Stimulated activated CD4-positive, alpha-beta T cell treated with anti-CD3 and anti-CD28 coated beads, Interleukin-4, amount 100 ng/mL, for 4 hours (primary cell): ENCODE measurements at places on chromosomes 16 and 17.

DNA sequence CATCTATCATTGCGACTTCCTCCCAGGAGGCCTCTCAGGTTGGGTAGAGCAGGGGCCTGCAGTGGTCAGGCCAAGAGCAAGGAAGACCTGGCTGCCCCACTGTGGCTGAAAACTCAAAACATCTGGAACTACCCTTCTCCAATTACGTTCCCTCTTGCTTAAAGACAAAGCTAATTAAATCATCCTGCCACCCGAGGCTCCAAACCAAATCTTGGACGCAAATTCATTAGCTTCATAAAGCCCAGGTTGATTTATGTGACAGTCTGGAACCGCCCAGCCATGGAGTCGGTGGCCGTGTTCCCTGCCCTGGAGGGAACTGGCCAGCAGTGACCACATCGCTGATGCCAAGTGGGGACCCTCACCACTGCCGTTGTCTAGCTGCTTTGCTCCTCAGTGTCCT is 21.4 kb downstream of the GRIN2C start:
- DNase-seq: no peak

DNA sequence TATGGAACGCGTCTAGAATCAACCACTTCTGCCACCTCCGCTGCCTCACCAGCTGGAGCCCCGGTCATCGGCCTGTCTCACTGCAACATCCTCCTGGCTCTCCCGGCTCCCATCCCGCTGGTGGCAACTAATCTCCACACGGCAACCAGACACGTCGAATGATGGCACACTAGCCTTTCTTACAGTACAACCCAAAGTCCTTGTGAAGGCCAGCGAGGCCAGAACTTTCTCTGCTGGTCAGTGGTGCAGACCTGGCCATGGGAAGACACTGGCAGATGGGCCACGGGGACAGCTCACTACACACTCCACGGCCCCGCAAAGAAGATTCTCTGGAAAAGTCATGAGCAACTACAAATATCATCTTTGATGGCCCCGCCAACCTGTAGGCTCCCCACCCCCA is 117.6 kb downstream of the RMI2 start:
- DNase-seq: no peak

DNA sequence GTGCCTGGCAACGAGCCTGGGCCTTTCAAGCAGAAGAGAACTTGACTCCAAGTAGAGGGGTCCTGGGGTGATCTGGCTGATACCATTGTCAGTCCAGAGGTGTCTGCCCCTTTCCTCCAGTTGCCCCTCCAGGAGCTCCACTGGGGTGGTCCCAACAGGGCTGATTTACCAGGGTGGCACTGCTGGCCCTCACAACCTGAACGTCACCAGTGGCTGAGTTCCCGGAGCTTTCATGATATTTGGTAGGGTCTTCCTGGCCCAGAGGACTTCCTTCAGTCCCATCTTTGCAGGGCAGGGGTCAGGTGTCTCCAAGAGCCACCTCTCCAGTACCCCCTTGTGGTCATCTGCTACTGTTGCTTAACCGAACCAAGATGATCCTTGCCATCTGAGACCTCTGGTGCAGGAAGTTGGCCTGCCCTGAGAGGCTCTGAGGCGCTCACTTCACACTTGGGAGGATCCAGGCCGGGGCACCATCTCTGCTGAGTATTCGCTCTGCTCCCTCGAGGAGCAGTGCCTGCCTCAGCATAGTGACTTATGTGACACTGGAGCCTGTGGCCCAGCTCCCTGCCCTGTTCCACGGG is 3.5 kb downstream of the LIMD2 start:
- peak; percentile 27 for DNase-seq

DNA sequence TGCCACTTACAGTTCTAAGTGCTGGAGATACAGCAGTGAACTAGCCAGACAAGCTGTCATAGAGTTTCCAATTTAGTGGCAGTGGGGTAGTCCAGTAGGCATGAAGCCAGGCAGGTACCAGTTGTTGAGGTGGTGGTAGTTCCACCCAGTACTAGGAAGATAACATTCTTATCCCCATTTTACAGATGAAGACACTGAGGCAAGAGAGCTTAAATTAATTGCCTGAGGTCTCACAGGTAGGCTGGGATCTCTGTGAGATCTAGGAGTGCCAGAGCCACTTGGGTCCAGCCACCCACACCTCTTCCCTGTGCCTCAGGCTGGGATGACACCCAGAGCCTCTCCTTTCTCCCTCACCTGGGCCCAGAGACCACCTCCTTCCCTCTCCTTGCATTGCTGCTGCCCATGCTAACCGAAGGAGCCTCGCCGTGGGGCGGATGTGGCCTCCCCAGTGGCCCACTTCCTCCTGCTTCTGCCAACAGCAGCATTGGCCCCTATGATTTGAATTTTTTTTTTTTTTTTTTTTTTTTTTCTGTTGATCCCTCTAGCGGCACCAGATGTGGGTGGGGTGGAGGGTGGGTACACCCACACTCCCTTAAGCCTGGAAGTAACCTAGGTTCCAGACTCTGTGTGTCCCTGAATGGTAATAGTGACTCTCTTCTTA is 114.0 kb downstream of the PRKCB start:
- DNase-seq: peak; percentile 52

GRCh38 chr17:7811251-7811650 is 22.8 kb upstream of the KDM6B start:
- no peak for DNase-seq

- DNase-seq: no peak
Observed at GRCh38 chr17:10421211-10421610, 539 bp downstream of the MYH8 start.

DNA sequence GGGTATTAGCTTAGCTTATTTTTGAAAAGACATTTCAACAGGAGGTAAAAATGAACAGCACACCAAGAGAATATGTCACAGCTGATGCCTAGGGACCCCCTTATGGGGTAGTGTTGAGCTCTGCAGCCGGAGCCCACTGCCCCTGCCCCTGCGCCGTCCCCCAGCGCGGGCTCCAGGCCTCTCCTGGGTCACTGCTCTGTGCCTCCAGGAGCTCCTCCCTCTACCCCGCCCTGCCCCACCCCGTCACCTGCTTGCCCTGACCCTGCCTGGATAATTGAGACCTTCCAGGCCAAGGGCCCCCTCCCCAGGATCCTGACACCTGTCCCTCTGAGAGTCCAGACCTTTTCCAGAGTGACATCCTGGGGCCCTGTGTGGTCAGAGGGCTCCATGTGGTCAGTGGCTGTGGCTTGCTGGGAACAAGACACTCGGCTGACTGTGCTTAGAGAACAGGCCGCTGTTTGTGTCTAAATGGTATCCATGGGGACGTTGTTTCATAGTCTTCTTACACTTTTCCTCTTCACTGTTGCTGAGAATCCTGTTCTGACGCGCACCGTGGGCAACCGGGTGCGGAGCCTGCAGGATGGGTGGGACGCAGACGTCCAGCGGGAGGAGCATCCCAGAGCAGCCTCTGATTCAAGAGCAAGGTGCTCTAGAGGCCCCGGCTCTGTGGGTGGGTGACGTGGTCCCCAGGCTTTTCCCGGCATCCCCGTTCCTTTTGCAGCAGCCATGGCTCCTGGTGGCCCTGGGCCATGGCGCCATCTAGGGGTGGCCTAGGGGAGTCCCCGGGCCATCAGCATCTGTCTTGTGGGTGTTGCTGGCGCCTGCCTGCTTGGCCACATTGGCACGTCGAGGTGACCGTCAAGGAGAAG is 20.0 kb upstream of the WFIKKN1 start:
- DNase-seq: peak; percentile 63

GRCh38 chr16:11139326-11140097 is 116.5 kb downstream of the SOCS1 start:
- DNase-seq: no peak

DNA sequence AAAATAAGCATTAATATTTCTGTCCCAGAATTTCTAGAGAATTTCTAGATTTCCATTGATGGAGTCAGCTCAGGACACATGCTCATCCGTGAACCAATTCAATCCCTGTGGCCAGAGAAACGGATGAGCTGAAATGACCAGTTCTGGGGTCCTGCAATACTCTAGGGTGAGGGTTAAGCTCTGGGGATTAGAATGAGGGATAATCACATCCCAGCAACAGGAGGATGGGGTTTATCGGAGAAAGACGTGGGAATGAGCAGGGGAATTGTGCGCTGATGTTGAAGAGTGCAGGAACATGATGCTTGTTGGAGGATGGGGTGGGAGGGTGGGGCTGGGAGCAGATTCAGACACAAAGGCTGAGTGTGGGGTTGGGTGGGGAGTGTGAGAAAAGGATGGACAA is 64.1 kb downstream of the SLC5A11 start:
- no peak for DNase-seq

GRCh38 chr16:15739950-15740349 is 89.9 kb downstream of the NDE1 start:
- DNase-seq: no peak

DNA sequence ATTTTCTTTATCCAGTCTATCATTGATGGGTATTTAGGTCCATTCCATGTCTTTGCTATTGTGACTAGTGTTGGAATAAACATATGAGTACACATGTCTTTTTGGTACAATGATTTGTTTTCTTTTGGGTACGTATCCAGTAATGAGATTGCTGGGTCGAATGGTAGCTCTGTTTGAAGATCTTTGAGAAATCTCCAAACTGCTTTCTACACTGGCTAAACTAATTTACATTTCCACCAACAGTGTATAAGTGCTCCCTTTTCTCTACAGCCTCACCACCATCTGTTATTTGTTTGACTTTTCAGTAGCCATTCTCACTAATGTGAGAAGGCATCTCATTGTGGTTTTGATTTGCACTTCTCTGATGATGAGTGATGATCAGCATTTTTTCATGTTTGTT is 103.7 kb downstream of the GOSR1 start:
- DNase-seq: no peak

DNA sequence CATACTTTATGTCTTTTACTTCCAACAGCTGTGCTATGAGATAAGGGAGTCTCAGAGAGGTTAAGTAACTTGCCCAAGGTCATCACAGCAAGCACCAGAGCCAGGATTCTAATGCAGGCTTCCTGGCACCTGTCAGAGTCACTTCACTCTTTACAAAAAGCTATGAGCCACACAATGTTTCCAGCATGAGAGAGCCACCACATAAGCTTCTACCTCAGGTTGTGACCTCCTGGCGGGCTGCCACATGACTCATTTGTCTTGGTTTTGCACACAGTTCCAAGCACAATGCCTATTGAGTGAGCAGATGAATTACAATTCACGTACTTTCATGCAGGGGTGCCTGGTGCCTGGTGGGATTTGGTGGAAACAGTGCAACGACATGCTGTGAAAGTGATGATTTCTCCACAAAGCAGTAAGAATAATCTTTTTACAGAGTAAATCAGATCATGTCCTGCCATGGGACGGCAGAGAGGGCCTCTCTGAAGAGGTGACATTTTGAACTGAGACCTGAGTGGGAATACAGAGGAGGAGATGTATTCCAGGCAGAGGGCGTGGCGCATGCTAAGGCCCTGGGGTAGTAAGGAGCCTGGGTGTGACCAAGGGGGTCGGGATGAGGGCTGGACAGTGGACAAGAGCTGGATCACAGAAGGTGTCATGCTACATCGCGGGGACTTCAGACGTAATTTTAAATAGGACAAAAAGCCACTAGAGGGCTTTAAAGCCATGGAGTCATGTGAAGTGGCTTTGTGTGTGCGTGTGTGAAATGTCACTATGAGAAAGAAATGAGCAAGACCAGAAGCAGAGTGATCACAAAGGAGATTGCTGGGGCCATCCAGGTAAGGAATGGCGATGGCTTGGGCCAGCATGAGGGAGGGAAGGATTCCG is 53.4 kb downstream of the CACNG3 start:
- DNase-seq: no peak

DNA sequence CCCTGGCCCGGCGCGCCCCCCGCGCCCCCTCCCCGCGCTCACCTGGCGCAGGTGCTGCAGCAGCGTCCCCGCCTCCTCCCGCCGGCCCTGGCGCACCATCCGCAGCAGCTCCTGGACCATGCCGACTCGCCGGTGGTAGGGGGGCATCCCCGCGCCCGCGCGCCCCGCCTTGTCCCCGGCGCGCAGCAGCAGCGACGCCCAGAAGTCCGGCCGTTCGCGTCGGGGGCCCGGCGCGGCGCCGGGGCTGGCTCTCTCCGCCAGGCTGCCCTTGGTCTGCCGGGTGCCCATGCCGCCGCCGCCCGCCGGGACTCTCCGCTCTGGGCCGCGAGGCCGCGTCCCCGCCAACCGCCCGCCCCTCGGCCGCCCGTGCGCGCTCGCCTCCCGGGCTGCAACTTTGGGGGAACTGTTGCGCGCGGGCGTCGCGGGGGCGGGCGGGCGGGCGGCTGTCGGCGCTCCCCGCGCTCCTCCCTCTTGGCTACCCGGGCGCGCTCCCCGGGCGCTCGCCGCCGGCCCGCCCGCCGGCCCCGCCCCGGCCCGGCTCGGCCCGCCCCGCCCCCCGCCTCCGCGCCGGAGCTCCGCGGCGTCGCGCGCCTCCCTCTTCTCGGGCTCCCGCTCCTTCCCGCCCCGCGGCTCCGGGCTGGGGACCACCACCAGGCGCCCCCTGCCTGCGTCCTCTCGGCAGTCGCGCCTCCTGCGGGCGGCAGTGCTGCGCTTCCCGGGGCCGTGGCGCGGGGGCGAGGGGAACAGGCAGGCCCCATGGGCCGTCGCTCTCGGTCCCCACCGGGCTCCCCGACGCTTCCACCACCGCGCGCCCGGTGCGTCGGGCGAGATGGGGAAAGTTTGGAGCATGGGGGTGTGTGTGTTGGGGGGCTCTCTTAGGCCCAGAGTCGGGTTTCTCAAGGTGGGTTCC is at the start of gene LRRC75A:
TSS of gene LRRC75A (minus strand) at position 491 of the 910 bp plus-strand sequence. CDS start at position 288, 203 bp downstream.
- DNase-seq: peak; percentile 61

GRCh38 chr16:27232901-27233625 is 29.7 kb downstream of the KDM8 start:
- no peak for DNase-seq

DNA sequence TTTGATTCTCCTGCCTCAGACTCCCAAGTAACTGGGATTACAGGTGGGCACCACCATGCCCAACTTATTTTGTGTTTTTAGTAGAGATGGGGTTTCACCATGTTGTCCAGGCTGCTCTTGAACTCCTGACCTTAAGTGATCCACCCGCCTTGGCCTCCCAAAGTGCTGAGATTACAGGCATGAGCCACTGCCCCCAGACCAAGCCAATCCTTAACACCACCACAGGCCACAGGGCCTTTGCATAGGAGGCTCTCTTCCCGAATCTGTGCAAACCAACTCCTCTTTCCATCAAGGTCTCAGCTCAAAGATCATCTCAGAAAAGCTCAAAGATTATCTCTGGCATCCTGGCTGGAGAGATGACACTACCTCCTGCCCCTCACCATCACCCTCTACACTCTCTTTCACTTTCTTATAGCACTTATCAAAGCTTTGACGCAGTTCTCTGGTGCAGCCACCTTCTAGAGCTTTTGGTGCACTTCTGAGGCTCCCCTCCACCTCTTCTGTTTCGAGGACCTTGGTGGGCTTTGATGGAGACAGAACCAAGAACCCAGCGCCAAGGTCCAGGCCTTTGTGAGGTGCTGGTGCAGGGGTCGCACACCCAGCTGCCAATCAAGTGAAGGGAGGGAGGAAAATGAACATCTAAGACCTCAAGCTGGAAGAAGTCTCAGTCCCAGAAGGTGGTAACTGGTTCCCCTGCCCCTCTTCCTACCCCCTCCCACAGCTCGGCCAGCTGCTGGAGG is 23.2 kb upstream of the PHB1 start:
- no peak for DNase-seq
